ENCODE measurements at places on chromosomes 1 and 21.
A peak's percentile ranks its signal among the peaks of the same experiment; 100 is the strongest.

DNA sequence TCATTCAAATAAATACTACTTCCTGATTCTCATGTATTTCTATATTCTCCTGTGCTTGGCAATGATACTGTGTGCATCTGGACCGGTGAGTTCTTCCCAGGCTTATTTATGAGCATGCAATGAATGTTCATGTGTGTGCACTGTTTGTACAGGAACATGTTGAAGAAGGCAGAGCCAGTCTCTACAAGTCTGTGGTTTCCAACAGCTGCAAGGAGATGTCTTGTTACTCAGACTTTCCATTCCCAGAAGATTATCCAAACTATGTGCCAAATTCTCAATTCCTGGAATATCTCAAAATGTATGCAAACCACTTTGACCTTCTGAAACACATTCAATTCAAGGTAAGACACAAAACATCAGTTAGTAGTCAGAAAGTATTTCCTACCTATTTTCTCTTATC lies 19.1 kb downstream of the FMO1 start:
- DNase-seq = no peak

GRCh38 chr1:173549813-173550212 lies 53.1 kb downstream of the SLC9C2 start:
- DNase-seq = no peak

DNA sequence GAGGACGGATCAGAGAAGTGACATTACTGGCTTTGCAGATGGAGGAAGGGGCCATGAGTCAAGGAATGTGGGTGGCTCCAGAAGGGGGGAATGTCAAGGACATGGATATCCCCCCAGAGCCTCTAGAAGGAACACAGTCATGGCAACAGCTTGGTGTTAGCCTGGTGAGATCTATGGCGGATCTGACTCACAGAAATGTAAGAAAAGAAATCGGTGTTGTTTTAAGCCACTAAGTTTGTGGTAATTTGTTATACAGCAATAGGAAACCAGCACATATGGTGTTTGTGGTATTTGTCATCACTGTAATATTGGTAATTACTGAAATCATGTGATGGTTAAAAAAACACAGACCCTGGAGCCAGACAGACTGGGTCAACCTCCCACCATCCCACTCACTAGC lies 236.2 kb downstream of the SETD4 start:
- no peak for DNase-seq

- peak; percentile 93 for DNase-seq
These were observed 55.9 kb downstream of the MRPS6 start for GRCh38 chr21:34129039-34129891.

DNA sequence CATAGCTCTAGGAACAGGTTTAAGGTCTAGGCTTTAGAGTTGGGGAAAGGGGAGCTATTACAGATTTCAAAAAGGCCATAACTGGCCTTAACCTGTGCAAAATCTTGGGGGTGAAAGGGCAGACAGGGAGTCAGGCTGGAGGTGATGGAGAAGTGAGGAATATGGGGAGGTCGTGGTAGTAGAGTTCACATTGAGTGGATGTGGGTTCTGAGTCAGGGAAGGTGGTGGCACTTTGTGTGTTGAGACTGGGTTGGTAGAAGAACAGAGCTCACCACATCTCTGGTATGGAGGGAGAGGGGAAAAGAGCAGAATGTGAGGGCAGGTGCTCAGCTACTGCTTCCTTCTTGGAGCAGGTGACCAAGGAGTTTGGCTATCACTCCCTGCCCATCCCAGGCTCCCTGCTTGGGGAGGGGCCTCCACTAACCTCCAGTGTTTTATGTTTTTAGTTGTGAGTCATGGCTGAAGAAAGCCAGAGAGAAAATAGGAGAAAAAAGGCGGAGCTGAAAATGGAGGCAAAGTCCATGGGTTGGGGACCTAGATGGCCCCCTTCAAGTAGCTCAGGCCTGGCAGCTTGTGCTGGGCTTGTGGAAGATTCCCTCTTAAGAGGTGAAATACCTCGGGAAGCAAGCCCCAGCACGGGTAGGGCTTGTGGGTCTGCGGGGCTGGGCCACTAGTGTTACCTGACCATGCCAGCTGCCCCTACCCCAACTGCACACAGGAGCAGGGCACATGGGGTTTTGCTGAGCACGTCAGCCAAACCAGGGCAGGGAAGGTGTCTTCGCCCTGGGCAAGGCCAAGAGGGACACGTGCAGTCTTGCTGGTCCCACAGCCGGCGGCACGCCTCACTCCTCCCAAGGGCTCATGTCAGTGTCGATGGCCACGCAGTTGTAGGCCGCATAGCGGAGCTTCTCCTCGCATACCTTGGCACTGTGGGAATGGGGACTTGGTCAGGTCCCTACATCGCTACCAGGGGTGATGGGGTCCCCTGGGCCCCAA lies 8.2 kb downstream of the HECTD3 start:
- DNase-seq = no peak

DNA sequence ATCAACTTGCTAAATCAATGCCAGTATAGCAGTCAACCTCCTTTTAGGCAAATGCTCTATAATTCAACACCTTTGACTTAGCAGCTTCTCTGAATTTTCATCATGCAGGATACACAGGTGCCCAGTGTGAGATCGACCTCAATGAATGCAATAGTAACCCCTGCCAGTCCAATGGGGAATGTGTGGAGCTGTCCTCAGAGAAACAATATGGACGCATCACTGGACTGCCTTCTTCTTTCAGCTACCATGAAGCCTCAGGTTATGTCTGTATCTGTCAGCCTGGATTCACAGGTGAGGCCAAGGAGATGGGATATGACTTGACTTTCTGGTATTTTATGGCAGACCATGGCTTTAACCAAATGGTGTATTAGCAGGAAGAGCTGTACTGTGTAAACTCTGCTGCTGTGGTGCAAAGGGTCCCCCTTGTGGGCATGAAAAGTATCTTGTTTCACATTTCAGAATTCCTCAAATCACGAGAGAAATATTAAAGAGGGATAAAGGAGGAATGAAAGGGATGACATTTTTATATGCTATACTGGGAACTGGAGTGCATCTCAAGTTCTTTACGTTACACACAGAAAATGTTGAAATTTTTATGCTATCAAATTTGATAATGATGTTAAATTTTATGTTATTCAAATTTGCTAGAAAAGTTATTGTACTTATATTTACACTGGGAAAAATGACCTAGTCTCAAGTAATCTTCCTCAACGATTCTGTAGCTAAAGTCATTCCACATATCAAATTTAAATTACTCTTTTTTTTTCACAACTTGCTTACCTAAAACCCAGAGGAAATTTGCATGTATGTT lies 88.9 kb downstream of the CRB1 start:
- peak; percentile 65 for DNase-seq

DNA sequence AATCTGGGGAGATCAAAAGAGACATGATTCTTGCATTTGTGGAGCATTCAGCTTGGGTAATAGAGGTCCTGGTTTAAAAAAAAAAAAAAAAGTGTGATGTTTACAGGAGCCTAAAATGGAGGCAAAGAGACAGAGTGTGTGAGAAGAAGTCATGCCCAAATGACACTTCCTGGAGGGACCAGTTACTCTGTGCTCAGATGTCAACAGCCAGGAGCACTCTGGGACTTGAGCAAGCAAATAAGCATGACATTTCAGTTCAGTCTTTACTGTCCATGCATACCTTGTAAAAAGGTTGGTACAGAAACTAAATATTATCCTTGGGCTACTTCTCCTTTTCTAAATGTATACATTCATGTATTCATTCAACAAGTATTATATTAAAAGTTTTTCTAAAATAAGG lies 25.2 kb upstream of the ADGRL2 start:
- DNase-seq = no peak

DNA sequence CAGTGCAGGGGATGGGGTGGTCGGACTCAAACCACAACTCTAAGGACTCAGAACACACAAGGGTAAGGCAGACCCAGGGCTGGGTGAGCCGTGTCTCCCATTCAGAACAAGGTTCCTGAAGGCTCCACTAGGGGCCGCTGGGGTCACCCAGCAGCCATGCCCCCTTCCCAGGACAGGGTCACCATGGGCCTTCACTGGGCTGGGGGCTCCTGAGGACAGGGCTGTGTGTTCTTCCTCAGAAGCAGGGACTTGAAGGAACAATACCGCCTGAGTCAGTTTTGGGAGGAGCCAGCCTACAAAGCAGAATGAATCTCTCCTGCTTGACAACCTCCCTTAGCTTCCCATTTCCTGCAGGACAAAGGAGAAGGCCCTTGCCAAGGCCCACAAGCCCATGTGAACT lies 15.4 kb downstream of the RIMS3 start:
- DNase-seq = no peak

DNA sequence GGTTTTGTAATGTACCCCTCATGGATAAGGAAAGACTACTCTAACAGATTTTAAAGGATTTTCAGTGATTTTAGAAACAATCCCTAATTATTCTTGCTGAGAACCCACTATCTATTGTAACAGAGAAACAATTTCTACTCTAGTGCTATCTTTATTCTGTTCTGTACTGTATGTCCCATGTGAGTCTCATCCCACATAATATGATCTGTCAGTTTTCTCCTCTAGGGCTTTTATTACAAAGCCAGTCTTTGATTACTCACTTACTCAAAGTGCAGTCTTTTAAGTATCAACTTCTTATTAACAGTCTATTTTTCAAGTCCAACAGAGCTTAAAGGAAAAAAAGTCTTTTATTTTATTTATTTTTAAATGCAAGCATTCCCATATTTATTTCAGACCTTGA lies 54.8 kb downstream of the CTH start:
- DNase-seq = no peak

DNA sequence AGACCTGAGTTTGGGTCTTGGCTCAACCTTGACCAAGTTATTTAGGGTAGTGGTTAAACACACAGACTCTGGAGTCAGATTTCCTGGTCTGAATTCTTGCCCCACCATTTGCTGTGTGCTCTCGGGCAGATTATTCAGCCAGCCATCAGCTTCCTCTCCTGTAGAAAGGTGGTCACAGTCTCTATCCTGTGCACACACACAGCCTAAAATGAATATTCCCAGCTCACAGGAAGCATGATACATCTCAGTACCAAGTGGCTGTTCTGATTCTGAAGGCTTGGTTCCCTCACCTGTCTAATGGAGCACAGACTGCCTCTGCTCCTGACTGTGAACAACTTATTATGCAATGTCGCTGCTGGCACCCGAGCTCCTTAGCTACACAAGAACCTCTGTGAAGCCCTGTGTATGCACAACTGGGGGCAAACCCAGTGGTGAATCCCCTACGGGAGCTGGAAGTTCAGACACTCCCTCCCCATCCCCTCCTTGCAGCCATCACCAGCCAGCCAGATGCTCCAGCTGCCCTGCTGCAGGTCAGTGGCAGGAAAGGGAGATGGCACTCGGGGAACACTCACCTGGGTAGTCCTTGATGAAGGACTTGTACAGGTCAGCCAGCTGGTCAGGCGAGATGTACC lies 13.7 kb downstream of the ENO1 start:
- DNase-seq = no peak

- peak; percentile 96 for DNase-seq
These were observed 1.6 kb downstream of the ERVH48-1 start for GRCh38 chr21:42923553-42924432.
